ENCODE measurements at places on chromosomes 16 and 17. TPM values are rescaled to one million over a fixed set of nuclear protein-coding genes. Genes with fewer than 3 reads are reported as not detected.

DNA sequence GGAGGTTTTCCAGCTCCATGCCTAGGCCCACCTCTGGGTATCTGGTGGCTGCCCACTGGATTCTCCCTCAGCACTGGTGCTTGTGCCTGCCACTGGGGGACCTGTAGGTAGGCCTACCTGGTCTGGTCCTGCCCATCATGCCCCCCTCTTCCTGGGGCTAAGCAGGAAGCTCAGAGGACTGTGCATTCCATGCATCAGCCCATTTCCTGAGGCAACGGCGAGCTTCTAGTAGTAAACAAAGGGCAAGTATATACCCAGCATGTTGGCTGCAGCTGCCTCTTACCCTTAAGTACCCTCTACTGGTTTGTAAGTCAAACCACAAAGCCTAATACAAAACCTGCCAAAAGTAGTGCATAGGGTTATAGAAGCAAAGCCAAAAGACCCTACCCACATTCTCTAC is 37.5 kb downstream of the SDR42E1 start:
- peak; percentile 26 for DNase-seq

- DNase-seq: peak; percentile 53
These were observed 10.0 kb downstream of the ATP5PD start for GRCh38 chr17:75036643-75037268.

GRCh38 chr16:4266372-4266771 is 6.5 kb downstream of the TFAP4 start:
- DNase-seq: no peak

TM4SF5 gene
- total RNA-seq: not detected

MCRIP1 gene
- total RNA-seq: 126 TPM

CRISPLD2 gene
- total RNA-seq: 9.4 TPM

GRCh38 chr16:79532785-79533184 is 67.8 kb downstream of the MAF start:
- no peak for DNase-seq

GRCh38 chr16:54657058-54657708 is 273.5 kb upstream of the IRX5 start:
- DNase-seq: no peak

DNA sequence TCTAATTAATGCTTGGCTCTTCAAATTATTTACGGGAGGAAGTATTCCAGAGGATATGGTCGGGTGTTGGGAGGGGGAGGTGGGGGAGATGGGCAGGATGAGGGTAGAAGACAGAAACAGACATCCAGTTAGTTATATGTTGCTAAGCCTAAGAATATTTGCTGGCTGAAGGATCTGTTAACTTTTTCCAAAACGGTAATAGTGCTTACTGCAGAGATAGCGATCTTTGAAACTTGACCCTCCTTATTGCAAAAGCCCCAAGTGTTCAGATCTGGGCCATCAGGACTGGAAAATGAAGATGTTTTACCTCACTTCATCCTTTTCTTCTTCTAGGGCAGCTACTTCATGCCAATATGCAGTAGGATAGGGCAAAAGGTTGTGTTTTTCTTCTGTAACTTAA is 27.0 kb upstream of the MMD start:
- no peak for DNase-seq

EPN3 gene
- 8.8 TPM for total RNA-seq
